Fibroblast of the aortic adventitia (primary cell): ENCODE measurements at places on chromosomes 1 and 21. TPM values are rescaled to one million over a fixed set of nuclear protein-coding genes. Genes with fewer than 3 reads are reported as not detected.
A peak's percentile ranks its signal among the peaks of the same experiment; 100 is the strongest.

DNA sequence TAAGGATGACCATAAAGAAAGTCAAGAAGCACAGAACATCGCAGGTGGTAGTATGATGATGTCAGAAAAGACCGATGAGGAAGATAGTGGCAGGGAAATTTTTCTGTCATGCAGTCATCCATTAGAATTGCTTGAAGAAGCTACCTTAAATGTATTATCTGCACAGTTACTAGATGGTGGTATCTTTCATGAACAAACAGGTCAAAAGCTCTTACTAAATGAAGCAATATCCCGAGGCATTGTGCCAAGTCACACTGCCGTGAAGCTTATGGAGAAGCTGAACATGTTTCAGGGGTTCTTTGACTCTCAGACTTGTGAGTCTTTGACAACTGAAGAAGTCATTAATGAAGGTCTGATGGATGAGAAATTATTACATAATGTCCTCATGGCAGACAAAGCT is 128.8 kb downstream of the MACF1 start:
- peak; percentile 35 for DNase-seq

DNA sequence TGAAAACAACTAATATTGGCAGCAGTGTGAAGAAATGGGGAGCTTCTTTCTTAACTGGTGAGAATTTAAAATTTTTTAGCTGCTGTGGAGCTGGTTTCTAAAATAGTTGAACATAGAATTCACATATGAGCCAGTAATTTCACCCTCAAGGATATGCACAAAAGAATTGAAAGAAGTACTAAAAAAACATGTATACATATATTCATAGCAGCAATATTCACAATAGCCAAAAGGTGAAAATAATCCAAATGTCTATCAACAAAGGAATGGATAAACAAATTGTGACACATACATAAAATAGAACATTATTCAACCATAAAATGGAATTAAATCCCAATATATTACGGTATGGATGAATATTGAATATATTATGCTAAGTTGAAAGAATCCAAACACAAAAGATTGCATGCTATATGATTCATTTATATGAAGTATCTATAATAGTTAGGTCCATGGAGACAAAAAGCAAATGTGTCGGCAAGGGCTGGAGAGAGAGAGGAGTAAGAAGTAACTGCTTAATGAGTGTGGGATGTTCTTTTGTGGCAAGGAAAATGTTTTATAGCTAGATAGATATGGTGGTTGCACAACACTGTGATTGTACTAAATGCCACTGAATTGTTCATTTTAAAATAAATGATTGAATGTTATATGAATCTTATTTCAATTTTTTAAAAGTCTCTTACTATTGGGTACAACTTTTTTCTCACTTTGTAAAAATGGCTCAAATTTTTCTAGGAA is 14.8 kb upstream of the COL11A1 start:
- no peak for DNase-seq

- peak; percentile 8 for DNase-seq
Observed at GRCh38 chr1:1943834-1944570, 24.9 kb upstream of the TMEM52 start.

DNA sequence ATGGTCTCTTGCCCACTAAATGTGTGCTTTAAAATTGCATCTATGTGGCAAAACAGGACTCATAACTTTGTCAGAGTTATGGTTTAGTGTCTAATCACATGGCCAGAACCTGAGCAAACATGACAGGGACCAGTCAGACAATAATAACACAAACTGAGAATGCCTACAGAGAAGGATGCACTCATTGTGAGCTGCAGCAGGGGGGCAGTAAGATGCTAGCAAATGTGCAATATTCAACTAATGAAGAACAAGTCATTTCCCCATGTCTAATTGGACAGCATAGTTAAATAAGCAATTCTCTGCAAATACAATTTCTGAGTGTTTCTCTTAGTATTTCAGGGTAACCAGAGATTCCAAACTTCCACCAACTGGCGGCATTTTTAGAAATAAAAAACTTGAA is 30.8 kb downstream of the SPAG17 start:
- no peak for DNase-seq

Gene PRAMEF25
- total RNA-seq, result not detected in 2 replicates

Gene GPATCH2
- total RNA-seq, result 23.6 and 39.6 TPM in 2 replicates

GRCh38 chr1:235790123-235790522 is 76.6 kb downstream of the LYST start:
- DNase-seq, result no peak

Gene RNU5D-1
- total RNA-seq, result not detected in 2 replicates

- DNase-seq, result no peak
Observed at GRCh38 chr1:157971769-157972168, 21.7 kb upstream of the KIRREL1 start.

GRCh38 chr1:226938903-226939437 is 1.1 kb upstream of the COQ8A start:
- DNase-seq, result peak; percentile 73

DNA sequence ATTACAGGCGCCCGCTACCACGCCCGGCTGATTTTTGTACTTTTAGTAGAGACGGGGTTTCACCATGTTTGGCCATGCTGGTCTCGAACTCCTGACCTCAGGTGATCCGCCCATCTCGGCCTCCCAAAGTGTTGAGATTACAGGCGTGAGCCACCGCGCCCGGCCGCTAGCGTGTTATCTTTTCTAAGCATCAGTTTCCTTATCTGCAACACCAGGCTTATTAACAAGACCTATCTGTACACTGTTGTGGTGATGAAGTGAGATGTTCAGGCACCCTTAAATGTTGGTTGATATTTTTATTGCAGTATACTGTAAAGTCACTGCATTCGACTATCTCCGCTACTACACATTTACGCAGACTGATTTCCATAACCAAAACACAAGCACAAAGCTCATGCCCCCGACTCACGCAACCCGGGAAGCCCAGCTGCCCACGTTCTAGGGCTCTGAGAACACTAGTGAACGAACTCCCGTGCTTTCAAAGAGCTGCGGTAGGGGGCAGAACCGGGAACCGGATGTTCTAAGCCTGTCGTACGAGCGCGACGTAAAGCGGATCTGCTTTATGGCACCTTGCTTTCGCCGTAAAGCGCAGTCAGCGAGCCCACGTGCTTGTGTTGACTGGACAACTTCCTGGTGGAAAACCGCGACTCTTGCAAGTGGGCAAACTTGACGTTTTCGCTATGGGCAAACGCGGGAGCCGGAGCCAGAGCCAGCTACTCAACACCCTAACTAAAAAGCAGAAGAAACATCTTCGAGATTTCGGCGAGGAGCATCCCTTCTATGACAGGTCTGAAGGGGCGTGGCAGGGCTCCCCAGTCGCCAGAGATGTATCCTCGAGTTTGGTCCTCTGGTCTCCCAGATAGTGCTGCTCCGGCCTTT is at the start of gene UTP25:
UTP25 (plus strand) TSS at position 589 of the 879 bp plus-strand sequence; CDS start at position 681, 92 bp downstream.
- peak; percentile 98 for DNase-seq

DNA sequence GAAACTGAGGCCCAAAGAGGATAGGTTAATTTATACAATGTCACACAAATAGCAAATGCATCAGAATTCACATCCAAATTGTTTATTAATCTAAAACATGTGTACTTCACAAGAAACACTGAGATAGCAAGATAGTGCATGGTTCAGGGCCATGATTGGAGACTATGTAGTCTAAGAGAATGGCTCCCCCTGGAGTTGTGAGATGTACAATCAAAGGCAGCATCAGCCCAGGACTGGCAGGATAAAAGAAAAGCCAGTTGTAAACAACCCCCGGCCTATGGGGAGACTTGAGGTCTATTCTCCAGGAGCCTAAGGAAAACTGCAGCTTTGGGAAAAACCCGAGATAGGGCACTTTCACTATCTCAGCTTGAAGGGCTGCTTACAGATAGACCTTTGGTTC is 511.0 kb downstream of the OMA1 start:
- DNase-seq, result peak; percentile 2

- DNase-seq, result no peak
Observed at GRCh38 chr1:231931846-231932454, 305.4 kb downstream of the DISC1 start.

Gene CA14
- not detected in 2 replicates for total RNA-seq

GRCh38 chr1:236185687-236186086 is 43.3 kb downstream of the GPR137B start:
- DNase-seq, result no peak

Gene RHEX
- total RNA-seq, result not detected in 2 replicates

Gene MYOG
- total RNA-seq, result not detected in 2 replicates

Gene CLCA4
- not detected in 2 replicates for total RNA-seq

- peak; percentile 7 for DNase-seq
Observed at GRCh38 chr21:43812139-43812821, 22.9 kb downstream of the RRP1 start.

- no peak for DNase-seq
Observed at GRCh38 chr1:7022058-7022457, 236.8 kb downstream of the CAMTA1 start.

DNA sequence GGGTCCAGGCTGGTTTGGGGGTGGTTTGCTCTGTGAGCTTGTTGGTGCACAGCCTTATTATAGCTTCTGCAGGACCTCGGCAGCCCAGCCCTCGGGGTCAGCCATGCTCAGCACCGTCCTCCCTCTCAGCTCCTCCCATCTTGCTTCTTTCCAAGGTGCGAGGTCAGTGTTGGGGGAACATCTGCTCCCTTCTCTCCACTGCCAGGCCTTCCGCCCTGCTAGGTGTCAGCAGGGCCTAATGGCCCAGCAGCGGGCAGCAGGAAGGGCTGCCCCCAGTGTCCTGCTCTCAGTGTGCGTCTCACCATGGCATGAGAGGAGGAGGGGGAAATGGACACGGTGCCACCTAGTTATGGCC is 36.5 kb upstream of the LRRC3 start:
- DNase-seq, result no peak

DNA sequence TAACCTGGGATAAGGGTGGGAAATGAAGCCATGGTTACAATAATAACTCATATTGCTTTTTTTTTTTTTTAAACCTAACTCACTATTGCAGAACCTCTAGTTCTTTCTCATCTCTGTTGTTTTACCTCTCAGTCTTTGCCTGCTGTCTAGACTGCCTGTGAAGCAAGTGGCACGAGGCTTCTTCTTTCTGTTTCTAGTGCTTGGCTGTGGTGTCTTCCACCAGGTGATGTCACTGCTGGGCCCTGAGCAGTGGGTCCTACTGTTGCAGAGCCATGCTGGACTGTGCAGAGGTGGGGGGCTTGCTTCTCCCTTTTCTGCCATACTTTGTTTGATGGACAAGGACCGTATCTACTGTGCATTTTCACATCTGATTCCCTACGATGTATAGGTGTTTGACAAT is 51.7 kb downstream of the ZNF326 start:
- DNase-seq, result no peak

Gene OR2M3
- under 0.01 TPM in 1 of 2 replicates, not detected in the other for total RNA-seq

Gene OR6K6
- total RNA-seq, result not detected in 2 replicates

DNA sequence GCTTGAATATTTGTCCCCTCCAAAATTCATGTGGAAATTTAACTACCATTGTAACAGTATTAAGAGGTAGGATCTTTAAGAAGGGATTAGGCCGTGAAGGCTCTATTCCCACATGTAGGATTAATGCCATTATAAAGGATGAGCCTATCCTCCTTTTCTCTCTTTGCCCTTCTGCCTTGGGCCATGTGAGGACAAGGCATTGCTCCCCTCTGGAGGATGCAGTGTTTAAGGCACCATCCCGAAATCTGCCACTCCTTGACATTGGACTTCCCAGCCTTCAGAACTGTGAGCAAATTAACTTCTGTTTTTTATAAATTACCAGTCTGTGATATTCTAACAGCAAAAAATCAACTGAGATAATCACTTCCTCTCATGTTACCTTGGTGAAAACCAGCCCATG is 124.4 kb downstream of the TOMM20 start:
- DNase-seq, result no peak

GRCh38 chr1:21605964-21606705 is 63.0 kb downstream of the RAP1GAP start:
- DNase-seq, result no peak

- peak; percentile 61 for DNase-seq
Observed at GRCh38 chr1:39625462-39626273, 13.8 kb downstream of the HEYL start.

Gene PCP4L1
- total RNA-seq, result not detected in 2 replicates
